ENCODE measurements at places on chromosomes 5 and 9. TPM values are rescaled to one million over a fixed set of nuclear protein-coding genes. Genes with fewer than 3 reads are reported as not detected.

Gene NRG2
- 1.5 TPM for total RNA-seq

Gene DBN1
- 248 TPM for total RNA-seq

Gene MARCOL
- not detected for total RNA-seq

Gene PRUNE2
- 1.3 TPM for total RNA-seq

Gene CATSPER3
- not detected for total RNA-seq

Gene AGXT2
- not detected for total RNA-seq

Gene MEIKIN
- not detected for total RNA-seq

Gene BARHL1
- total RNA-seq: not detected

Gene INSYN2B
- 2.7 TPM for total RNA-seq

Gene TTC23L
- 0.59 TPM for total RNA-seq

Gene NIPAL4
- total RNA-seq: 2.3 TPM

Gene SLC6A18
- total RNA-seq: not detected

GRCh38 chr9:87336407-87336806, 161.3 kb upstream of the DAPK1 start:
- DNase-seq: no peak
- no peak overlapping the region for H3K4me3 ChIP-seq

GRCh38 chr5:35803191-35803651, 53.5 kb upstream of the IL7R start:
- no peak overlapping the region for H3K4me3 ChIP-seq
- no peaks in the 10 kb centered on the region for H3K36me3 ChIP-seq
- H3K27ac ChIP-seq: no peak overlapping the region
- peaks cover 24% of the 10 kb centered on the region for H3K4me1 ChIP-seq

DNA sequence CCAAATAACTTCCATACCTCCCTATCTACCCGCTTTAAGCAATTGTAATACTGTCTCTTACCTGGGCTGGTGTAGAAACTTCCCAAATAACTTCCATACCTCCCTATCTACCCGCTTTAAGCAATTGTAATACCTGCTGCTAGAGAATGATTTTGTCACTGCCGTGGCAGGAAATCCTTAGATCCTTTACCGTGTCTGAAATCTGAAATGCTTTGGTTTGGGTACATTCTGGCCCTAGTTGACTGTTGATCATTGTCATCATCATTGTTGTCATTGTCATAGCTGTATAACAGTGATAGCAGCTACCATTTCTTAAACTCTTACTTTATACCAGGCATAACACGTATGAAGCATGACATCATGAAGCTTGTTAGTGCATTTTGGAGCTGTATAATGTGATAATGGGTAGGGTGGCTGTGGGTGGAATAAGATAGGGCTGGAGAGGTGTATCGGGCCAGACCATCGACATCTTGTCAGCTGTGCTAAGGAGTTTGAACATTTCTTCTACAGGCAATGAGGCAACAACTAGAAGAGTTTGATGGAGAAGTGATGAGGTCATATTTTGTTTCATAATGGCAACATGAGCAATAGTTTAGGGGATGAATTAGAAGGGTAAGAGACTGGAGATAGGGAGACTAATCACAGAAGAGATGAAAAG, 15.7 kb downstream of the PIP5K1B start:
- H3K36me3 ChIP-seq: no peaks in the 10 kb centered on the region
- H3K4me3 ChIP-seq: no peak overlapping the region
- no peaks in the 10 kb centered on the region for H3K4me1 ChIP-seq
- peaks cover 4% of the 10 kb centered on the region for H3K27me3 ChIP-seq

GRCh38 chr9:9563817-9564216, 1049.0 kb downstream of the PTPRD start:
- H3K4me3 ChIP-seq: no peak overlapping the region
- H3K4me1 ChIP-seq: no peaks in the 10 kb centered on the region
- no peak overlapping the region for H3K27ac ChIP-seq
- DNase-seq: no peak
- peaks cover 10% of the 10 kb centered on the region for H3K27me3 ChIP-seq

DNA sequence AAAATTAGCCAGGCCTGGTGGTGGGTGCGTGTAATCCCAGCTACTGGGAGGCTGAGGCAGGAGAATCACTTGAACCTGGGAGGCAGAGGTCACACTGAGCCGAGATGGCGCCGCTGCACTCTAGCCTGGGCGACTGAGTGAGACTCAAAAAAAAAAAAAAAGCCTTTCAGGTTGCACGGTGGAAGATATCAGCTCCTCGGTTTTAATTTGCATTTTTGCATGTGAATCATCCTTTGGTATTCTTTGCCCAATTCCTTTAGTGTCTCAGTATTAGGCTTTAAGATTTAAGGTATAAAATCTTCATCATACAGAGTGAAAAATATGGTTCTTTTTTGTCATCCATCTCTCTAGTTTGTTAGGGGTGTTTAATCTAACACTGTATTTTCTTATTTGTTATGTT, 173.6 kb upstream of the S1PR3 start:
- no peak overlapping the region for H3K27ac ChIP-seq
- peaks cover 4% of the 10 kb centered on the region for H3K27me3 ChIP-seq
- peaks cover 52% of the 10 kb centered on the region for H3K4me1 ChIP-seq
- H3K4me3 ChIP-seq: no peak overlapping the region
- H3K36me3 ChIP-seq: no peaks in the 10 kb centered on the region

GRCh38 chr9:4335631-4336030, 35.8 kb upstream of the GLIS3 start:
- H3K4me3 ChIP-seq: no peak overlapping the region
- no peaks in the 10 kb centered on the region for H3K36me3 ChIP-seq
- no peak overlapping the region for H3K27ac ChIP-seq
- H3K4me1 ChIP-seq: peaks cover 5% of the 10 kb centered on the region
- no peak for DNase-seq

DNA sequence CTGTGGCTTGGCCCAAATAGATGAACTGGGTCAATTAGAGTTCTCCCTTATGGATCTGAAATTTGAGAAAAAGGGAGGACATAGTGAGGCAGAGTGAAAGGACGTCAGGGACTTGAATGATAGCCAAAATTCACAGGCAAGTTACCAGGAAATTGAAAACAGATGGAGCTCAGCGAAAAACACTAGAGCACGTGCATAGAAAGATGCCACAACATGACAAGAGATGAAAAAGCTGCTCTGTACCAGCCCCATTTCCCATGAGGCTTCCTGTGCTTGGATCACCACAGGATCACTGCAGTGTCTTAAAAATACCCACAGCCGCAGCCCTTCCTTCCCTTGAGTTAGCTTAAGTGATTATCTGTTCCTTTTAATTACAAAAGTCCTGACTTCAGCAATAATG, 39.0 kb upstream of the HOMER1 start:
- DNase-seq: no peak
- H3K4me1 ChIP-seq: peaks cover 10% of the 10 kb centered on the region
- no peaks in the 10 kb centered on the region for H3K36me3 ChIP-seq
- H3K27me3 ChIP-seq: peaks cover 6% of the 10 kb centered on the region
- H3K27ac ChIP-seq: no peak overlapping the region
- no peak overlapping the region for H3K4me3 ChIP-seq

DNA sequence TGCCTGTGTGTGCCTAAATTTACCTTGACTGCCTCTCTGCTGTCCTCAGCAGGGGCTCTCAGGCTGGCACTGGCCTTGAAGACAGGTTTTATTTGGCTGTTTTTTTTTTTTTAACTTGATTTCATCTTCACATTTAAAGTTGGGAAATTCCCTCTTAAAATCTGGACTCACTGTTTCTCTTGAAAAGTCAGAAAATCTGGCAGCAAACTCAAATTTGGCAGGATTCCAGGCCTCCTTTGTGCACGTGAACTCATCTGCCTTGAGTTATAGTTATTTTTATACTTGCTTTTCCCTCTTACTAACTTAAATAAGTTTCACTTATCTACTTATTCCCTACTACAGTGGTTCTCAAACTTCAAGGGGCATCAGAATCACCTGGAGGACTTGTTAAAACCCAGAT, 118.4 kb upstream of the MAP3K1 start:
- H3K4me3 ChIP-seq: no peak overlapping the region
- peak overlapping the region; percentile 71 for H3K27ac ChIP-seq
- no peak for DNase-seq
- peaks cover 42% of the 10 kb centered on the region for H3K4me1 ChIP-seq
- H3K36me3 ChIP-seq: no peaks in the 10 kb centered on the region

GRCh38 chr9:7704543-7704942, 95.0 kb downstream of the DMAC1 start:
- no peak for DNase-seq
- H3K4me1 ChIP-seq: no peaks in the 10 kb centered on the region
- H3K27ac ChIP-seq: no peak overlapping the region
- H3K36me3 ChIP-seq: no peaks in the 10 kb centered on the region
- H3K27me3 ChIP-seq: no peaks in the 10 kb centered on the region

DNA sequence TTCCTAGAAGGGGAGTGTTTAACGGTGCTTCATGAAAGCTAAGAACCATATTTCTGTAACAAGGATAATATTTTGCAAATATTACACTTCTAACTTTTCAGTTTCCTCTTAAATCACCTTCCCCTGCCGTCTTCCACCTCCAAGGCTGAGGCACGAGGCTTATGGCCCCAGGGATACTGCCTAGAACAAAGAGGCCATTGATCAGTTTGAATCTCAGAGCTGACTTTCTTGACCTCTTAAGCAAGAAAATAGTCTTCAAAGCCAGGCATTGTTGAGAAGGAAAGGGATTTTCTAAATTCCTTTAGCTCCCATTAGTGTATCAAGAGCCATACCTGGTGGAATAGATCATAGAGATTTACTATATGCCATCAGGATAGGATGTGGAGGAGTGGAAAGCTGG, 566.2 kb downstream of the BNC2 start:
- peaks cover 11% of the 10 kb centered on the region for H3K4me1 ChIP-seq
- no peak for DNase-seq
- no peak overlapping the region for H3K27ac ChIP-seq
- no peaks in the 10 kb centered on the region for H3K36me3 ChIP-seq
- peaks cover 3% of the 10 kb centered on the region for H3K27me3 ChIP-seq

GRCh38 chr5:88092958-88093605, 175.6 kb downstream of the TMEM161B start:
- peaks cover 3% of the 10 kb centered on the region for H3K27me3 ChIP-seq
- no peak overlapping the region for H3K4me3 ChIP-seq
- DNase-seq: no peak
- no peaks in the 10 kb centered on the region for H3K36me3 ChIP-seq

GRCh38 chr5:179227580-179228311, 117.5 kb downstream of the ADAMTS2 start:
- H3K27ac ChIP-seq: no peak overlapping the region
- DNase-seq: peak; percentile 83
- no peaks in the 10 kb centered on the region for H3K4me1 ChIP-seq
- no peaks in the 10 kb centered on the region for H3K36me3 ChIP-seq
- no peak overlapping the region for H3K4me3 ChIP-seq
- no peaks in the 10 kb centered on the region for H3K27me3 ChIP-seq

DNA sequence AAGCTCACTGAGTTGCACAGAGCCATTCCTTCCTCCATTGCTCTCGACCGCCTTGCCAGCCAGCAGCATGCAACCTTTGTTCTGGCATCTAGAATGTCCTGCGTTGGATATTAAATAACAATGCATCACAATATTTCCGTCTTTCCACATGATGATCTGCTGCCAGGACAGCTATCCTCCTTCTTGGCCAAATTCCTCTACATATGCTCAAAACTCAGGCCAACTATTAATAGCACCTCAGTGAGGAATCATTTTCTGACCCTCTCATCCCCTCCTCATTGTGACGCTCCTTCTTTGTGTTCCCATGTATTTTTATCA, 128.6 kb downstream of the MYO10 start:
- H3K4me3 ChIP-seq: no peak overlapping the region
- DNase-seq: no peak
- H3K4me1 ChIP-seq: peaks cover 62% of the 10 kb centered on the region
- peaks cover 1% of the 10 kb centered on the region for H3K36me3 ChIP-seq

DNA sequence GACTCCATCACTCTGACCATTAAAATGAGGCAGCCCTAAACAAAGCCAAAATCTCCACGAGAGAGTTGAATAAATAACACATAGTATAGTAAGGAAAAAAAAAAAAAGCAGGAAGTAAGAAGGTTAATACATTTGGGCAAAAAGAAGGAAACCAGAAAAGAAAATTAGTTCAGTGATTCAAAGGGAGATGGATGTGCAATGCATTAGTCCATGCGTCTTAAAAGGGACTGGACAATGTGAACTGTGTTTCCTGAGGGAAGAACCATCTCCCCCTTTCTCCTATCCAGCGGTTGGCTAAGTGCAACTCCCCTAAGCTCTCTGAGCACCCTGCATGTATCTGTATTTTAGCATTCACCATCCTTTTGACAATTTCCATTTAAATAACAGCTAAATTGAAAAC, 1.4 kb downstream of the ANKRA2 start:
- peaks cover 32% of the 10 kb centered on the region for H3K4me1 ChIP-seq
- DNase-seq: no peak
- H3K4me3 ChIP-seq: peak overlapping the region; percentile 86
- H3K27me3 ChIP-seq: no peaks in the 10 kb centered on the region
- peak overlapping the region; percentile 24 for H3K27ac ChIP-seq

DNA sequence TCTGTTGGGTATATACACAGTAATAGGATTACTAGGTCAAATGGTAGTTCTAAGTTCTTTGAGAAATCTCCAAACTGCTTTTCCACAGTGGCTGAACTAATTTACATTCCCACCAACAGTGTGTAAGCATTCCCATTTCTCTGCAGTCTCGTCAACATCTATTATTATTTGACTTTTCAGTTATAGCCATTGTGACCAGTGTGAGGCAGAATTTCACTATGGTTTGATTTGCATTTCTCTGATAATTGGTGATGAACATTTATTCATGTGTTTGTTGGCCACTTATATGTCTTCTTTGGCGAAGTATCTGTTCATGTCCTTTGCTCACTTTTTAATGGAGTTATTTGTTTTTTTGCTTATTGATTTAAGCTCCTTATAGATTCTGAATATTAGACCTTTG, 596.2 kb upstream of the DAB2 start:
- H3K36me3 ChIP-seq: no peaks in the 10 kb centered on the region
- no peak for DNase-seq
- H3K4me1 ChIP-seq: no peaks in the 10 kb centered on the region
- H3K27ac ChIP-seq: no peak overlapping the region

- no peaks in the 10 kb centered on the region for H3K27me3 ChIP-seq
- H3K27ac ChIP-seq: peak overlapping the region; percentile 19
- H3K4me1 ChIP-seq: peaks cover 10% of the 10 kb centered on the region
- H3K36me3 ChIP-seq: peaks cover 16% of the 10 kb centered on the region
Observed at GRCh38 chr5:108216890-108217289, 165.0 kb downstream of the FBXL17 start.

DNA sequence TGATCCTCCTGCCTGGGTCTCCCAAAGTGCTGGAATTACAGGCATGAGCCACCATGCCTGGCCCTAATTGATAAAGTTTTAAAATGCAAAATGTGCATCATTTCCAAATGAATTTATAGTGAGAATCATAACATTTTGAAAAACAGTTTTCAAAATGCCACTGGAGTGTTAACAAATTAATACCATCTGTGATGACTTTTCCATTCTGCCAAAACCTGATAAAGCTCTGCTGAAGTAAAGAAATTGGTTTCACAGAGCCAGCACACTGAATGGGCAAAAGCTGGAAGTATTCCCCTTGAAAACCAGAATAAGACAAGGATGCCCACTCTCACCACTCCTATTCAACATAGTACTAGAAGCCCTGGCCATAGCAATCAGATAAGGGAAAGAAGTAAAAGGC, 89.6 kb downstream of the MUSK start:
- no peak overlapping the region for H3K4me3 ChIP-seq
- DNase-seq: no peak
- H3K4me1 ChIP-seq: peaks cover 22% of the 10 kb centered on the region

All from osteocyte (in vitro differentiated cells).